ENCODE measurements at places on chromosomes 2 and 18.

DNA sequence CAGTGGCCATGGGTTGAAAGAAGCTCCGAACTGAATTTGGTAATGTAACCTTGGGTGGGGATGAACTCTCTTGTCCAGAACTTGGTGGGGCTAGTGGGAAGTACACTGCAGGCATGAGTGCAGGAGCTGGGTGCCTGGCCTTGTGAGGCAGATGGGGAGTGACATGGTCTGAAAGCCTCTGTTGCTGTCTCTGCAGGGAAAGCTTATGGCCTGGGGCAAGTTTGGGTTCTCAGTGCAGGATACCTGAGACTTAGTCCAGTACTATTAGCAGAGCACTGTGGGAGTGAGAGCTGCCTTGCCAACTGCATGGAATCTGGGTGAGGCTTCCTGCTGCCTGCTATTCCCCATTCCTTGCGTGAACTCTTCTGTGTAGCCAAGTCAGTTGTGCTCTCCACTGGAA lies 1620.9 kb upstream of the NXPH2 start:
- DNase-seq, result no peak

- DNase-seq, result no peak
Observed at GRCh38 chr2:20322527-20323300, 27.9 kb downstream of the PUM2 start.

GRCh38 chr2:42545023-42545721 lies 23.3 kb upstream of the MTA3 start:
- DNase-seq, result no peak

DNA sequence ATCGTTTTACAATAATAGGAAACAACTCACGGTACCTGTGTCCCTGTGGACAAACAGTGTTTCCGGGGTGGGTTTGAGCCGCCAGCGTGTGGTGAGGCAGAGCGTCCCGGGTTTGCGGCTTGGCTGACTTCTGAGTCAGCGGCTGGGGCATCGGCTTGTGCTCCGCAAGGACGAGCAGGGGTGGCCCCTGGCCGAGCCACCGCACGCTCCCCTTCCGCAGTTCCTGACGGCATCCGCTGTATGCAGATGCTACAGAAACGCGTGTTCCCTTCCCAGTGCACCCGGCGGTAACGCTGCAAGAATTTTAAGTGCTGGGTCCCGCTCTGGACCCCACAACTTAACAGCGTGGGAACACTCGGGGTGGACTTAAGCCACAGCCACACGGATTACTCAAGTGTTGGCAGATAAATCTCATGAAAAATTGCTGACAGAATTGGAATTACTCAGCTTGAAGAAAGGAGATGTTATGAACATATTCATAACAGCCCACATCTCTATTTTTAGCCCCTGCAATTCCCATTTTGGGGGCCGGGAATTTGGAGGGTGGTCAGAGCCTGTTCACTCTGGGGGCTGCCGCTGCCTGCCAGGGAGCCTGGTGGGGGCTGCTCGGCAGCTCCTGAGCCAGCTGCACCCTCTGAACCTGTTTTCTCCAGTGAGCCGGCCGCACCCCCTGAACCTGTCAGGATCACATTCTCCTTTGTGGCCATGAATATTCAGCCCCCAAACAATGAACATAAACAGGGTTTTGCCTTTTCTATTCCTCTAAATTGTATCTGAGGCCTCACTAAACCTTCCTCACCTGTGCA lies 12.6 kb upstream of the KCNG2 start:
- no peak for DNase-seq

DNA sequence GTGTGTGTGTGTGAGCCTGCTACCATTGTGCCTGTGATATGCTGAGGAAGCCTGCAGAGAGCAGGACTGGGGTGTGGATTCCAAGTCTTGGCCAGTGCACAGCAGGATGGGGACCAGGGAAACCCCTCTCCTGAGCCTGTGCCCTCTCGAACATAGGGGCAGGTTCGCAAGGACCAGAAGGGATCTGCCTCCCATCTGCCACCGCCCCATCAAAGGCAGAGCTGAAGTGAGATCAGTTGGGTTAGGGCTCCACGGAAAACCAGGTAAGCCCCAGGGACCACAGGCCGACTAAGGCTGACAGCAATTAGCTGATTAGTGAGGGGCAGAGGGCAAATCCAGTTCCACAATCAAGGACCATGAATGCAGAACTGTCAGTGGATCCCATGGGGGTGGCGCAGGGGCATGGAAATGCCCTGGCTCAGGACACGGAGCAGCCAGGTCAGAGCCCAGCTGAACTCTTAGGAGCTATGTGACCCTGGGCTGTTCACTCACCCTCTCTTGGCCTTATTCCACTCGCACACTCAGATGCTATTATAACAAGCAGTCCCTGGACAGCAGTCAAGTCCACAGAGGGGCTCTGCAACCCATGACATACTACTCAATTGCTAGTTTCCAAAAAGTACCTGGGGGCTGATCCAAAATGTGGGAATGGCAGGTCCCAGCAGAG lies 84.2 kb upstream of the ID2 start:
- no peak for DNase-seq

DNA sequence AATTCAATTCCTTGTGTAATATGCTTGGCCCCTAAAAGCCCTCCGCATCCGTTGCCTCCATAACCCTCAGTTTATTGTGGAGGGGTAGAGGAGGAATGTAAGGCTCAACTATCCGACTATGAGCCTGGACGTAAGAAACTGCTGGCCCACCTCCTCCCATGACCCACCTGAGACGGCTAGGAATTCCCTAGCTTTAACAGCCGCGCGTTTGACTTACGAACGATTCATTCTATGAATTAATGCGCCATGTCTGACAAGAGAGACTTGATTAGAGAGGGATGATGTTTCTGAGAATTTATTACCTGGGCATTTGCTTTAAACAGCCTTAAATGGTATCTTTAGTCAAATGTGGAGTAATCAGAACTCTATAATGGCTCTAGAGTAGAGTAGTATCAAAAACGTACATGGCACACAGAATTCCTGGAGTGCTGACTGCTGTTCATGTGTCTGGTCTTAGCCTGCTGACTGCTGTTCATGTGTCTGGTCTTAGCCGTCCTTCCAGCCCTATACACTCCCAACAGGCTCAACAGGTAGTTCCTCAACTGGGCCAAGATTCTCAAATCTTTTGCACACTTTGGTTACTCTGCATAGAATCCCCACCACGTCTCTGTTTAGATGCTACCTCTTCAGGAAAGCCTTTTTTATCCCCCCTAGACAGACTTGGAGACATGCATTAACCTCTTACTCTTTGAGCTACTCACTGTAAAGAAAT lies 899 bp upstream of the GFPT1 start:
- no peak for DNase-seq

DNA sequence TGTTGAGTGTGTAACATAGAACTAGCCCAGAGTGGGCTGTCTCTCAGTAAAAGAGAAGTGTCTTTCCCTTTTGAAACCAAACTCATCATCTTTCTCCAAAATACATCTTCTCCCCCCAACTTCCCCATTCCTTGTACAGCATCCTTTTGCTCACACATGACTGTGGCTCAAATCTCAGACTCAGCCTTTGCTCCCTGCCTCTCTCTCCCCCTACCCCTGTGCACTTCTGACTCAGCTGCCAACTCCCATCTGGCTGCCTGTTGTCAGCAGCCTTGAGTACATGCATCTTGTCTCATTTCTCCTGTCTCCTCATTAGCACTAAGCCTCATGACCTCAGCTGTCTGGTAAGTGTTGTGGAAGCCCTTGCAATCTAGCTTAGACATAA lies 18.1 kb upstream of the MGAT4A start:
- DNase-seq, result no peak

DNA sequence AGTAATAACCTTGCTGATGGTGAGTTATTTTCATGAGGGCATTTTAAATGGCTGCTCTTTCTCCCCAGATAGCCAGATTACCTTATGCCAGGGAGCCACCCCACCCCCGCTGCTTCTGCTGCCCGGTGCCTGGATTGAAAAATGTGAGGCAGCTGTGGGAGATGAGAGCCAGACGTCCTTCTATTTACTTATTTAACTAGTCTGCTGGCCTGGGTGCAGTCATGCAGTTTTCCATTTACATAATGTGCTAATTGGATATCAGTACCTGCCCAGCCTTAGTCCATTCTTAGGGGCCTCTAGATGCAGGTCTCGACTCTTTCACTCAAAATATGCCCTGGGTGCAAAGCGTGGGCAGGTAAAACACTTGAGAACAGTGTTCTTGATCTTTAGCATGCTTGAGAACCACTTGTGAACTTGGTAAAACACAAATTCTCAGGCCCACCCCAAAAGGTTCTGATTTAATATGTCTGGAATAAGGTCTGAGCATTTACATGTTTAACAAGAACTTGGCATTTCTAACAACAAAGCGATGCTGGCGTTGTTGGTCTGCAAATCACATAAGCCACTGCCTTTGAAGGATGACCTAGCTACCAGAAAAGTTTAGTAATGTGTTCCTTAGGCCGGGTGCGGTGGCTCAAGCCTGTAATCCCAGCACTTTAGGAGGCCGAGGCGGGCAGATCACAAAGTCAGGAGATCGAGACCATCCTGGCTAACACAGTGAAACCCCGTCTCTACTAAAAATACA lies 154.3 kb downstream of the NRP2 start:
- no peak for DNase-seq

DNA sequence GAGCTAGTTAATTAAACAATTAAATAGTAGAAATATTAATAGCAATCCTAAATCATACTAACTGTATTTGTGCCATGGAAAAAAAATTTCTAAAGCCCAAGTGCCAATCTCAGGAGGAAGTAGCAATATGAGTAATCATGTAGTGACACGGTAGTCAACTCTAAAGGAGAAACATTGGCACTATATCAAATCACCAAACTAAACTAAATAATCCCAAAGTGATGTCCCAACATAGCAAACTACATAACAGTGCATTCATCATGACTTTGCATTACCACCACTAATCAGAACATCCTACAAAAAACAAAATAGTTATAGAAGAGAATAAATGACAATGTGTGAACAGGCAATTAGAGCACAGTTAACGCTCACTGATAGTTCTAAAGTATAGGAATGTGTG lies 195.1 kb downstream of the EXOC6B start:
- DNase-seq, result no peak

DNA sequence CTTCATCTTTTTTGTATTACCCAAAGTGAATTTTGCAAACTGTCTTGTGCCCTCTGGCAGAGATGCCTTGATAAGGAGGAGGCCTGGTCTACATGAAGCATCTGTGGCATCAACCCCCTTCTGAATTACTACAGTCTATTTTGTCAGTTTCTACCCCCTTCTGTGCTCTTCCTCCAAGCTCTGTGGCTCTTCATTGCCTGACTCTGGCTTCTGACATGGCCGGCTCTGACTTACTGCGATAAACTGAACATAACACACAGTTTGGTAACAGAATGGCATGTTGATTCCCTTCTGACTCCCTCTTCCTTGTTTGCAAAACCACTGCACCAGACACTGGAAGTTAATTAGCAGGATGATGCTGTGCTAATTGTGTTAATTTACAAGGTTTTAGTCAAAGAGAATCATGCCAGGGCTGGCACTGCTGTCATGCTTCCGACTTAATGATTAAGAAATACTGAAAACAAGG lies 122.5 kb downstream of the FIGN start:
- no peak for DNase-seq

- no peak for DNase-seq
Observed at GRCh38 chr18:32441533-32441932, 29.1 kb downstream of the GAREM1 start.

DNA sequence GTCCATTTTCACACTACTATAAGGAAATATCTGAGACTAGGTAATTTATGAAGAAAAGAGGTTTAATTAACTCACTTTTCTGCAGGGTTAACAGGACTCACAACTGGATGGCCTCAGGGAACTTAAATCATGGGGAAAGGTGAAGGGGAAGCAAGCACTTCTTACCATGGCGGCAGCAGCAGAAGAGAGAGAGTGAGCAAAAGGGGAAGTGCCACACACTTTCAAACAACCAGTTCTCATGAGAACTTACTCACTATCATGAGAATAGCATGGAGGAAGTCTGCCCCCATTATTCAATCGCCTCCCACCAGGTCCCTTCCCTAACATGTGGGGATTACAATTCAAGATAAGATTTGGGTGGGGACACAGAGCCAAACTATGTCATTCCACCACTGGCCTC lies 55.1 kb upstream of the NETO1 start:
- DNase-seq, result no peak

- no peak for DNase-seq
Observed at GRCh38 chr2:151280271-151280670, 9.2 kb downstream of the NMI start.

DNA sequence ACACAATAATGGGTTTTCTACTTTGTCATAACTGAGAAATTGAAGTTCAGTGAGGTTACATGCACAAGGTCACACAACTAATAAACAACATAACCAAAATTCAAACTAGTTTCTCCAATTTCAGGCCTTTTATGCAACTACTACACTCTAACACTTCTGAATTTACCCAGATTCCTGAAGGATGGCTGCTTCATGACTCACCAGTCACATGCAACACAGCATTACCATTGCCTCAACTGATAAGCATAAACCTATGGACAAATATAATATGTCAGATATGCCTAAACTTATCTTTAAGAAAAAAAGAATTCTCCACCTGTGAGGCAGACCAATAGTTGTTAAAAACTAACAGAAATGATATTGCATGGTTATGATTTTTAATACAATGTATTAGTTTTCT lies 586.5 kb upstream of the SLC8A1 start:
- DNase-seq, result no peak

GRCh38 chr2:162315938-162316337 lies 2.5 kb downstream of the IFIH1 start:
- DNase-seq, result no peak

DNA sequence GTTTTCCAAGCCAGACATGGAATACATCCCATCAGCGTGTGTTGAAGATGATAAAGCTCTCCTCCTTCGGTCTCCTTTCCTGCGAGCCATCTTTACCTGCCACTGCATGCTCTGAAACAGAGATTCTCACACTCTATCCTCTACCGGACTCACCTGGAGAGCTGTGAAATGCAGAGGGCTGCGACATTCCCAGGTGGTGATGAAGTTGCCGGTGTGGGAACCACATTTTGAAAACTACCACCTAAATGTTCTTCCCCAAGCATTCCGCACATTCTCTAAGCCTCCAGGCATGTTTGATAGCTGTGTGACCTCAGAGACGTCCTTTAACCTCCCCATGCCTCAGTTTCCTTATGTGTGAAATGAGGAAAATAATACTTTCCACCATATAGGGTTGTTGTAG lies 226.2 kb upstream of the RAB6C start:
- no peak for DNase-seq
